IPS-NIHi11 (cell line): ENCODE measurements at places on chromosomes 3 and 15.

GRCh38 chr3:9935966-9936510 lies 2.4 kb downstream of the CRELD1 start:
- no peak for DNase-seq

DNA sequence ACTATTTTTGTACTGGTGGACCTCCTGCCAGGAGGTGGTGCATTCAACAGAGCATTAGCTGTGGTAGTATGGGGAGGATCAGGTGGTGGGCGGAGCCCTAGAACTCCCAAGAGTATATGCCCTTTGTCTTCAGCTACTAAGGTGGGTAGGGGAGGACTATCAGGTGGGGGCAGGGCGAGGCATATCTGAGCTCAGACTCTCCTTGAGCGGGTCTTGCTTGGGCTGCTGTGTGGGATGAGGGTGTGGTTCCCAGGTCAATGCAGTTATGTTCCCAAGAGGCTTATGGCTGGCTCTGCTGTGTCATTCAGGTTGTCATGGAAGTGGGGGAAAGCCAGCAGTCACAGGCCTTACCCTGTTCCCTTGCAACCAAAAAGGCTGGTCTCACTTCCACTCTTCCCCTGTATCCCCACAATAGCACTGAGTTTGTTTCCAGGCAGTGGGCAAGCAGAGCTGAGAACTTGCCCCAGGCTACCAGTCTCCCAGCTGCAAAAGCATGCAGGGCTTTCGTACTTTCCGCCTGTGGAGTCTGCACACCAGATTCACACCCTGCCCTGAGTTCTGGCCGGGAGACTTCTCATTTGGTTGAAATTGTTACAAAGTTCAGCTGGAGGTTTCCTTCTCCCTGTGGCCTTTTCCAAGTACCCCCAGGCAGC lies 93.7 kb upstream of the DPPA4 start:
- DNase-seq = no peak

GRCh38 chr15:33757516-33758232 lies 210.6 kb upstream of the CHRM5 start:
- no peak for DNase-seq

DNA sequence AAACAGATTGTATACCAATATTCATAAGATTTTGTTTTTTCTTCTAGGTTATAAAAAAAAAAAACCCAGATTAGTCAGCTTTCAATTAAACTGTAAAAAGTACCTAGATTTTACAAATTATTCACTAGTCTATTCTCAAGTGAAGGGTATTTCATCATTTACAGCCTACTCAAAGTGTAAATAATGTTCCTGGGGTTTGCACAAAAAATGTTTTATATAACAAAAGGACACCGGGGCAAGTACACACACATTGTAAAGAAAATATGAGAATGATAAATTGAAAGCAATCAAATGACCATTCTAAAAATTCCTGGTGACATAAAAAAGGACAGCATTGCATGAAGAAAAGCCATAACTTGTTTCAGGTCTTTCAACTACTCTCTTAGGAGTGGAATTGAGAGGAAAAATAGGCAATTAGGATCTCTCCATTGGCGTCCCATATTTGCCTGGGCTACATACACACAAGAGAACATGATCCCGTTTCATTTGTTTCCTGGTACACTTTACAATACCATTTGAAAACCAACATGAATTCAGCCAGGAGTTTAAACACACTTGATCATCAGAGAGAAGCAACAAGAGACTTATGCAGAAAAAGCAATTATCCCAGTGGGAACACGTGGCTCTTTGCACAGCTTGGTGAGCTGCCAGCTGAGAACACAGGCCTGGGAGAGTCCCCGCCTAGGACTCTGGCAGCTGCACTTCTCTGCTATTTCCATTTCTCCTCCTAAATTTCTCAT lies 1039.2 kb downstream of the ROBO1 start:
- DNase-seq = peak; percentile 22

GRCh38 chr15:101206176-101206591 lies 45.7 kb downstream of the CHSY1 start:
- DNase-seq = no peak

- no peak for DNase-seq
Observed at GRCh38 chr3:37806505-37807200, 55.0 kb upstream of the CTDSPL start.

- no peak for DNase-seq
Observed at GRCh38 chr3:46947546-46947901, 29.0 kb downstream of the CCDC12 start.

DNA sequence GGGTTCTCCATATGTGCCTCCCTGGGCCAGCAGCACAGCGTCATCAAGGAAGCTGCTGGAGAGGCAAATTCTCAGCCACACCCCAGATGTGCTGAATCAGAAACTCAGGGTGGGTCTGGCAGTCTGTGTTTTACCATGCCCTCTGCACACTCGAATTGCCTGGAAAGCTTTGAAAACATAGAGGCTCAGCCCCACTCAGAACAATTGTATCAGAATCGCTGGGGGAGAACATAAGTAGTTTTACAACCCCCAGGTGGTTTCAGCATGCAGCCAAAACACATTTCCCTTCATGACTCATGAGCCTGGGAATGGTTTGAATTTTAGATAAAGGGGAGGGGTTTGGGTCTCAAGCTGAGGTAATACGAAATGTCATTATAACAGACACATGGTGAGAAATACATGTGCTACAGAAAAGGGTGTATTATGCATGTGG lies 9.6 kb downstream of the TGM4 start:
- peak; percentile 46 for DNase-seq

DNA sequence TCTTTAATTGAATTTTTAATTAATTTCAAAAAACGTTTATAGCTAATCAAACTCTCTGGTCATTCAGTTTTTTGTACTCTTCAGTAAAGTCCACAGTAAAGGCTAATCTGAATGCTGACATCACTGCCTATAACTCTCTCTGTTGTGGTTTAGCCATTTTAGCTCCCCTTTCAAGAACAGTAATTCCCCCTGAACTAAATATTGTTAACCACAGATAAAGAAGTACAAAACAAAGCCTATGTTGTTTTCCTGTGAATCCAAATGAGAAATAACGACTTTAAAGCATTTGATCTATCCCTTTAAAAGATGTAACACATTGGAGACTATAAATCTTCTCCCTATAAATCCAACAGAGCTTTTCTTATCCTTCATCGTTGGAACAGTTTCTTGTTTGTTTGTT lies 94.2 kb downstream of the ZBTB20 start:
- DNase-seq = no peak

DNA sequence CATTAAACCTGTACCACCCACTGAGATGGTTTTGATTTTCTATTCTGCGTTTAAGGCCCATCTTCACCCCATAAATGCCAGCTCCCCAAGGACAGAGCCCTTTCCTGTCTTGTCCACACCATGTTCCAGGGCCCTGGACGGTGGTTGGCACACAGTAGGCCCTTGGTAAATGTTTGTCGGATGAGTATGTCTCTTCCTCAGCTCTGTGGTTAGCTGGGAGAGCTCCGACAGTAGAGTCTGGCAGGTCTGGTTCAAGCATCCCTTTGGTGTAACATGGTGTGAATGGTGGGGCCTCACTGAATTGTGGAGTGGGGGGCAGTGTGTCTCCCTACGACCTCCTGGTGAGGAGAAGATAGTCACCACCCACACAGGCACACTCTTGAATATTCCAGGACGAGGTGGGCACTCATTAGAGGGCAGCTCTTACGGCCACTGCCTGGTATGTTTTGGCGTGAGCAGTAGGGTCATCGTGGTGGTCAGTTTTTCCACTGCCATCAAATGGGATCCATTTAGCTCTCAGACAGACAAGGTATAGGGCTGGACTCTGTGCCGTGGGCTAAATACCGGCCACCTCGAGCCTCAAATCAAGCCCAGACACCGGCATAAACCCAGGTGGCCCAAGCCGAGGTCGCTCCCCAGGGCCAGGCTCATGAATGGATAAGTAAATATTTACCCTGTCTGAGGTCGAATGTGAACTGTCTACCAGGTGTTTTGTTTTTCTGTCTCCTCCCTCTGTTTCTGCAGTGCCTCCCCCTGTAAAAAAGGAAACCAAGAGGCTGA lies 61.3 kb downstream of the SMAD3 start:
- no peak for DNase-seq

GRCh38 chr15:70248116-70249025 lies 150.7 kb upstream of the TLE3 start:
- DNase-seq = peak; percentile 81

GRCh38 chr15:94300612-94301011 lies 69.3 kb downstream of the MCTP2 start:
- no peak for DNase-seq

- no peak for DNase-seq
Observed at GRCh38 chr3:170721563-170721962, 135.7 kb upstream of the SLC7A14 start.

- DNase-seq = no peak
Observed at GRCh38 chr15:50202003-50202402, 20.0 kb downstream of the SLC27A2 start.

- no peak for DNase-seq
Observed at GRCh38 chr3:4772171-4772804, 206.9 kb upstream of the BHLHE40 start.

DNA sequence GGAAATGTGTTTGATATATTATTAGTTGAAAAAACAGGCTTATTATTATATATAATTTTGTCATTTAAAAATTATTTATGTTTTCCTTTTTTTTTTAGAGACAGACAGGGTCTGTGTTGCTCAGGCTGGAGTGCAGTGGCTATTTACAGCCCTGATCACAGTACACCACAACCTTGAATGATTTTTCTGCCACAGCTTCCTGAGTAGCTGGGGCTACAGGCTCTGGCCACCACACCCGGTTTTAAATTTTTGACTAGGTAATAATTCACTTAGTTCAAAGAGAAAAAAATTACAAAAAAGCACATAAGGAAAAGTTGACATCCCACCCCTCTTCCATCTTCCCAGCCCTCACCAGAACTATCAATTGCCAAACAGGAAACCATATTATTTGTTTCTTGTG lies 4.7 kb upstream of the CEMIP start:
- DNase-seq = no peak

DNA sequence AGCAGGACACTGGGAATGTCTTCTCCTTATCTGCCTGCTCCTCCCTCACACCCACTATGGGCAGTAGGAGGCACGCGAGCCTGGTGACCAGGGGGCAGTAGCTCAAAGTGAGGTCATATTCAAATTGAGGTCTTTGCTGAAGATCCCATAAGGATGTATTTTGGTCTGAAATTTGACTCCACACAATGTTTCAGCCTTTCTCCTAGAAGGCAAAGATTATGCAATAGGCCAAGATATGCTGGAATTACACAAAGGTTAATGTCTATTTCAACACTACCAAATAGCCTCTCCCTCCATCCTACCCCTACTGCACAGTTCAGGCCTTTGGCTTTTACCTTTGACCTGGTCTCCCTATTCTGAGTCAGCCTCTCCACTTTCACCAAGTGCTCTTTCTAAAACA lies 203.0 kb downstream of the TIGIT start:
- no peak for DNase-seq

- DNase-seq = no peak
Observed at GRCh38 chr15:62104401-62104800, 37.6 kb downstream of the C2CD4A start.

GRCh38 chr3:40850861-40851260 lies 326.1 kb downstream of the ZNF621 start:
- DNase-seq = no peak

DNA sequence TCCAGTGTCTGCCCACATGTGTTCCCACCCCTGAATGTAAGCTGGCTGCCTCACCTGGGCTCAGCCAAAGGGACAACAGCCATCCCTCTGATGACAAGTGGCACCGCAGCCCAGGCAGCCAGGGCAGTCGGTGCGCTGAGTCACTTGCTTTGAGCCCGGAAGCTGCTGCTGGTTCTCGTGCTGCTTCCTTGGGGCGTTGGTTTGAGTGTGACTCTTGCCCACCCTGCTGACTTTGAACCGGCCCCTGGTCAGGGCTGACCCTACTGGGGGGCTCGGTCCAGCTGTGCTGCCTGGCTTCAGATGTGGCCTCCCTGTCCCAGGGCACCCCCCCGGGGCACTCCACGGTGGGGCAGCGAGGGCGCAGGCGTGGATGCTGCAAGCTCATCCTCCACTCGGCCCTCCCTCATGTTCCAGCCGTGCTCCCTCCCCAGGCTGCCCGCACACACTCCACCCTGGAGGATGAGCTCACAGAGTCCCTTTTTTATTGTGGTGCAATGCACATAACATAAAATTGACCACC lies 62.1 kb downstream of the EFCAB12 start:
- no peak for DNase-seq

DNA sequence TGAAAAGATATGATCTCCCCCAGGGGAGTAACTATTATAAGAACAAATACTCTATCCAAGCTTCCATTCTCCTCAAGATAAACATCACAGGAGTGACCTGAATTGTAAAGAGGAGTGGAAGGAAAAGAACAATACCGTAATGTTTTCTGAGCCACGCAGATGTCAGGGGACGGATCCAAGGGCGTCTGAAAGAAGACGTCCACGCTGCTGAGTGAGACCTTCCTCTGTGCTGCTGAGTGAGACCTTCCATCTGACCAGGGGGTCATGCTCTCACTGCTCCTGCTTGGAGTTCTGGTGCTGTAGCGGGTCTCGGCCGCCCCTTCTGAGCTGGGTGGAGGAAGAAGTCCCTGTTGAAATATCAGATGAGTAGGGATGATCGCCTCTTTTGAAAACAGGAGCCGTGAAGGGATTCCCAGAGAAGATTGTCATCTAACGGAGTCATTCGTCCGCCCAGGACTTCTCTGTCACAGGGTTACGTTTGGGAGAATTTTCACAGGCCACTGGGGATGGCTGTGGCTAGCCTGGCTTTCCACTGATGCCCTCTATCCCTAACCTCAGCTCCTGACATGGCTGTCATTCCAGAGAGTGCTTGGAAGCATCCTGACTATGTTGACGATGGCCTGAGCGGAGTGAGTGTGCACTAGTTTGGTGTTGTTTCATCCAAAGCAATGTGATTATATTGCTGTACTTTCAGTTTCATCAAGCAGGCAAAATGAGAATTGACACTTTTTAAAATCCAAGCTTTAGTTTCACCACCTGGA lies 184.9 kb downstream of the APBA2 start:
- DNase-seq = no peak

GRCh38 chr3:152330559-152330958 lies 61.8 kb downstream of the MBNL1 start:
- no peak for DNase-seq

DNA sequence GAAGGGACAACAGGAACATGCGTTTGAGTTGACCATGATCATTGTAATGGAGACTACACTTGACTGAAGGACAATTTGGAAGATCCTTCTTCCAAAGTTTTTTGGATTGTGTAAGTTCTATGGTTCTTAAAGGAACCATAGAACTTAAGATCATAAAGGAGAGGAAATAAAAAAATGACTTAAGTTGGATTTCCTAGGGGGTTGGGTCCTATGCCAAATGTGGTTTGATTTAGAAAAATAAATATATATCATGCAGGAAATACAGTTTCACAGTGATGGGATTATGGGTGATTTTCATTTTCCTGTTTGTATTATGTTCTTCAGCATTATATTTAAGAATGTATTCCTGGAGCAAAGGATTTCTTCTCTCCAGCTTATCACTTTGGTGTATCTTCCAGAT lies 305.5 kb upstream of the DPH6 start:
- DNase-seq = no peak

- no peak for DNase-seq
Observed at GRCh38 chr15:78682004-78682651, 41.1 kb upstream of the CHRNB4 start.

- peak; percentile 57 for DNase-seq
Observed at GRCh38 chr15:63256433-63257274, 20.8 kb upstream of the APH1B start.
